ENCODE measurements at places on chromosomes 11 and 22. TPM values are rescaled to one million over a fixed set of nuclear protein-coding genes. Genes with fewer than 3 reads are reported as not detected.

DNA sequence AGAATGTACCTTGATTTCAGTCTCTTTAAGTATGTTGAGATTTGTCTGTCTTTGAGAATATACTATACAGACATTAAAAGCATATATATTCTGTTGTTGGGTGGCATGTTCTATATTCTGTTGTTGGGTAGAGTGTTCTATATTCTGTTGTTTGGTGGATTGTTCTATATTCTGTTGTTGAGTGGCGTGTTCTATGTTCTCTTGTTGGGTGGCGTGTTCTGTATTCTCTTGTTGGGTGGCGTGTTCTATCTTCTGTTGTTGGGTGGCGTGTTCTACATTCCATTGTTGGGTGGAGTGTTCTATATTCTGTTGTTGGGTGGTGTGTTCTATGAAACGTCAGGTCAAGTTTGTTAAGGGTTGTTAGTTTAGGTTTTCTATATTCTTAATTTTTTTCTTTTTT is 27.1 kb upstream of the CTTN start:
- DNase-seq: no peak

GRCh38 chr22:19710769-19711106 is 3.6 kb upstream of the SEPTIN5 start:
- no peak for DNase-seq

The NRIP3 gene
- 1.1 TPM for total RNA-seq

GRCh38 chr22:27134315-27134701 is 476.9 kb downstream of the MIAT start:
- no peak for DNase-seq

DNA sequence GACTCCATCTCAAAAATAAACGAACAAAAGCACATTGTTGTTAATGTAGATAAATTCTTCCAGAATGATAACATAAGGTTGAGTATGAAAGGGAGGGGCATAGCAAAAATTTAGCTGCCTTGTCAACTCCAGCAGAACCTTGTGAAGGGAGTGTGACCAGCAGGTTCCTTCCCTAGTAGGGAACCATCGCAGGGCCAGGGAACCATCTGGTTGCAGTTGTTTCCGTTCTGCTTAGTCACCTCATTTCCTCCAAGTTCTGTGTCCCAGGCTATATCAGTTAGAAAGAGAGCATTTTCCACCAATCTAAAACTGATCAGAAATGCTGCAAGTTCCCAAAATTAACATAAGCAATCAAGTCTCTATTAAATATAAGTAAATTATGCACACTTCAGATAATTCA is 126.7 kb upstream of the BLID start:
- no peak for DNase-seq

The HTR3A gene
- not detected for total RNA-seq

DNA sequence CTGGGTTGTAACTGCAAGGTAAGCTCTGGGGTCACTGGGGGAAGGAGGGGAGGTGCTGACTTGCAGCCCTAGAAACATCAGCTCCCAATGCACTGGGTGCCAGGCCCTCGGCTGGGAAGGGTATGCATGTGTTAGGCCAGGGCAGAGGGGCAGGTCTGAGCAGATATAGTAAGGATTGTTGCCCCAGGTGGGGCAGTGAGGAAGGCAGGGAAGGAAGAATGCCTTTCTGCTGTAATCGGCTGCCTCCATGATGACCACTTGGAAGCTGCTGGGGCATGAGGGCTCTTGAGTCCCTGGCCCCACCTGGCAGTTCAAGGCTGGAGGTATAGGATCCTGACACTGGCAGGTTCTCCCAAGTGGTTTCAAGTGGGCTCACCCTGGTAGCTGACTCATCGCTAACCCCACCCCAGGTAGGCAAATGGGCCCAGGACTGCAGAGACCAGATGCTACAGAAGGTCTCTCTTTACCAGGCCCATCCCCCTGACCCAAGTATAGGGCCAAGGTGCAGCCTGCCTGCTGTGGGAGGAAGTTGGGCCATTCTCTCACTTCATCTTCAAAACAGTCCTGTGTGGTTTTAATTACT is 56.7 kb downstream of the TIMP3 start:
- DNase-seq: no peak

- DNase-seq: no peak
Measured at GRCh38 chr11:119764108-119764868, 35.3 kb upstream of the NECTIN1 start.

The DNAJC24 gene
- 19.5 TPM for total RNA-seq

The PNPLA3 gene
- 1.6 TPM for total RNA-seq

The SWAP70 gene
- 61.0 TPM for total RNA-seq

- DNase-seq: no peak
Measured at GRCh38 chr11:62922189-62922589, 1.0 kb upstream of the CHRM1 start.

- DNase-seq: no peak
Measured at GRCh38 chr11:120517801-120518291, 6.3 kb downstream of the GRIK4 start.

The CYP2D6 gene
- 1.1 TPM for total RNA-seq

The OMP gene
- total RNA-seq: not detected

- DNase-seq: no peak
Measured at GRCh38 chr22:25900880-25901279, 158.9 kb downstream of the MYO18B start.

The MRGPRE gene
- total RNA-seq: not detected

The HEPHL1 gene
- total RNA-seq: not detected

GRCh38 chr11:64086258-64087123 is 50.8 kb downstream of the FLRT1 start:
- DNase-seq: no peak

The LAYN gene
- 10.2 TPM for total RNA-seq

- DNase-seq: no peak
Measured at GRCh38 chr11:2704896-2705606, 5.3 kb upstream of the KCNQ1OT1 start.

- no peak for DNase-seq
Measured at GRCh38 chr11:67584881-67585873, 1.6 kb downstream of the GSTP1 start.

The OR5B21 gene
- not detected for total RNA-seq

DNA sequence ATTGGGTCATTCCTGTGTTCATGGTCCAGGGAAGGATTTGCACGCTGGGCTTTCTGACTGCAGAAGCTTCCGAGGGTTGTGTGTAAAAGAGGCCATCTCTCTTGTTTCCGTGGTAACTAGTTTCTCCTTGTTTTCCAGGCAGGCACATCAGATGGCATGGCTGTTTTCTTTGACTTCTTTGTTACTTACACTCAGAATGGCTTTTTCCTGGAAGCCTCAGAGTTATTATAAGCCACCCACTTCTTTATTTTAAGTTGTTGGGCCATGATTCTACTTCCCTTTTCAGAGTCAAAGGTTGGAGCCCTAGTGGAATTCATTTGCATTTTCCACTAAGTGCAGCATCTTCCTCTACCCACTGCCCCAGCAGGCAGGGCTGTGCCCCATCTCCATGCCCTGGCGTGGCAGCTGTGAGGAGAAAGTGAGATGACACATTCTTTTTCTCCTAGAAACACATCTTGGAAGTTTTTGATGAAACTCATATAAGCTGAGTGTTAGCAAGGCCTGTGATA is 94.9 kb downstream of the PRR5L start:
- DNase-seq: no peak

DNA sequence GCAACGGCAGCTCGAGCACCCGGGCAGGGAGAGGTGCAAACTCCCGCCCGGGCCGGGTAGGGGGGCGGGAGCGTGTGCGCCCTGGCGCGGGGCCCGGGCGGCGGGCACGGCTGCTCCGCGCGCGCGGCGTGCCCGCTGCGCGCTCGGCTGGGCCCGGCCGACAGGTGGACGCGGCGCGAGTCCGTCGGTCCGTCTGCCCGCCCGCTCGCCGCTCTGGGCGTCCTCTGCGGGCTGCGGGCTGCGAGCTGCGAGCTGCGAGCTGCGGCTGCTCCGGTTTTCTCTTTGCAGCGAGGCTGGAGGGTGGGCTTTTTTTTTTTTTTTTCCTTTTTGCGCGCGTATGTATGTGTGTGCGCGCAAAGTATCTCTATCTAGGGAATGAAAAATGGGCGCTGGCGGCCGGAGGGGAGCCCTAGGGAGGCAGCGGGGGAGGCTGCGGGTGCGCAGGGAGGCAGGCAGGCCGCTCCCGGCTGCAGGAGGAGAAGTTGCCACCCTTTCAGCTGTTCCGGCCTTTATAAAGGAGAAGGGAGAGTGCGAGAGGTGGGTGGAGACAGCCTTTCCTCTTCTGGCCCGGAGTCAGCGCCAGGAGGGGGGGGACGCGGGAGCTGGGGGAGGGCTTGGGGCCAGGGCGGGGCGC is at the start of gene PDGFB:
TSS of gene PDGFB (minus strand) at position 487 of the 634 bp plus-strand sequence. CDS start 1,019 bp downstream, outside the sequence.
- DNase-seq: no peak

DNA sequence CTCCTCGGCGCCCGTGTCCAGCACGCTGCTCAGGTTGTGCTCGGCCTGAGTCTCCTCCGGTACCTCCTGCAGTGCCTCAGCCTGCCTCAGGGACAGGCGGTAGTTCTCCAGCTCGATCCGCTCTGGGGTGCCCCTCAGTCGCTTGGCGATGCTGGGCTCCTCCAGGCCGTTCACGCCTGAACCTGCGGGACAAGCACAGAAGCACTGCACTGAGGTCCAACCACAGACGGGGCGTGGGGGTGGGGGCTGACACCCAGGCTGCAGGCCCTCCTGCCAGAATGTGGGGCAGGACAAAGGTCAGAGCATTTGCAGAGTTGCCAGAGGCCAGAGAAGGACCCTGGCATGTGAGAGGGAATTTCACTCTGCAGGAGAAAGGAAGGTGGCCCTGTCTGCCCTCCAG is 67.6 kb upstream of the BID start:
- no peak for DNase-seq

- no peak for DNase-seq
Measured at GRCh38 chr11:129721685-129722084, 94.0 kb upstream of the TMEM45B start.

- no peak for DNase-seq
Measured at GRCh38 chr11:75158696-75159150, 7.8 kb downstream of the SLCO2B1 start.
